ENCODE measurements at places on chromosomes 5 and 9.

- DNase-seq = peak; percentile 67
These were observed at the start of gene SKP1 for GRCh38 chr5:134176511-134177368. SKP1 (minus strand) TSS chr5:134176950; CDS start chr5:134174022, 2,928 bp downstream.

DNA sequence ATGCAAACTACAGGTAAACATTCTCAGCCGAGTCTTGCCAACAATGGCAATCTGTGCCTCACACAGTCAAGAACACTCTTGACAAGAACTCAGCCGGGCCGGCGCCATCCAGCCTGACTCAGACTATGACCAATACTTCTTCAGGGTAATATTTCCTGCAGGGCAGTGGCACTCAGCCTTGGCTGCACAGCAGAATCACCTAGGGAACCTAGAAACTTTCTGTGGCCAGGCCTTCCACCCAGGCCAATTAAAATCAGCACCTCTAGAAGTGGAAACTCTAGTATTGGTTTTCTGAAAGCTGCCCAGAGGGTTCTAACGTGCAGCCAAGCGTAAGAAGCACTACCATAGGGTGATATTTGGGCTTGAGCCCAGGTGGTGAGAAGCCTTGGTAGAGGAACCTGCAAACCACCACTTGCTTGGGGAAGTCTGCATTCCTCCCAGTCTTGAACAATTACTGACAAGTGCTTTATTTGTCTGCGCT is 120.6 kb downstream of the TTLL11 start:
- DNase-seq = no peak

GRCh38 chr9:27367921-27368315 is 71.0 kb upstream of the EQTN start:
- no peak for DNase-seq

DNA sequence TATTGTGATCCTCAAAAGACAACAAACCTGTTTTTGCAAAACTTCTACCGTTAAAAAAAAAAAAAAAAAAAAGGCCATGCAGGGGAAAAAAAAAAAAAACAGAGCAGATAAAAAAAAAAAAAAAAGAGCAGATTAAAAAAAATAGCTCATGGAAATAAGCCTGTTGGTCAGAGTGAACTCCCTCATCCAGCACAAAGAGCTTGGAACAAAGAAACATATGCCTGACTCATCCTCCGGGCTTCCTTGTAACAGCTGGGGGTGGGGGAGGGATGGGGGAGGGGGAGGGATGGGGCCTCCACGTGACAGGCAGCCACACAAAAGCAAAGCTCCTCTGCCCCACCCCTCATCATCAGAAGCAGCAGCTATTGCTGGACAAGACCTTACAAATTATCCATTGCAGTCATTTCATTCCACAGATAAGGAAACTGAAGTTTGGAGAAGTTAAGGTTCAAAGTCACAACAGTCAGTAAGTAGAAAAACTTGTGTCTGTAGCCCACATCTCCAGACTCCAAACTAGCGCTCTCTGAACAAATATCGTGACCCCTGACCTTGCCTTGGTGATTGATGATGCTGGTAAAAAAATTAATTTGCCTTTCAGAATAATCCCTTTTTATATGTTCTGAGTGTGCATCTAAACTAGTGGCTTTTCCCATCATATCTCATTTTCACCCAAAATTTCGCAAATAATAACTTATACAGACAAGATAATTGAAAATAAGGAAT is 38.9 kb downstream of the SLC35D2 start:
- no peak for DNase-seq

GRCh38 chr5:88594441-88594840 is 288.5 kb downstream of the MEF2C start:
- no peak for DNase-seq

DNA sequence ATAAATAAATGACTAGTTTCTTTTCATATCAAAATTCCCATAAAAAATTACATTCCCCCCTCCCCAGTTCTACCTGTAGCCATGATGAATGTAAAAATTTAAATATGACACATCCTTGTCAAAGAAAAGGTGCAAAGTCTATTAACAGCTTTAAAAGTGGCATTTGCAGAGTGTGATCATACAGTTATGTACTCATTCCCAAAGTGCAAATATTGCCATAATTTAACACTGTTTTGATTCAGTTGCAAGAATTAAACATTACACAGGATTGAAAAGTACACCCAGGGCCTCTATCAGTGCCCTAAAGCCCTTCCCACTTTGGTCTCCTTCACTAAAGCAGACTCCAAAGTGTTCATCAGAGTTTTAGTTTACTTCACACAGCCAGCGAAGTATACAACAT is 51.8 kb downstream of the RNF145 start:
- no peak for DNase-seq

DNA sequence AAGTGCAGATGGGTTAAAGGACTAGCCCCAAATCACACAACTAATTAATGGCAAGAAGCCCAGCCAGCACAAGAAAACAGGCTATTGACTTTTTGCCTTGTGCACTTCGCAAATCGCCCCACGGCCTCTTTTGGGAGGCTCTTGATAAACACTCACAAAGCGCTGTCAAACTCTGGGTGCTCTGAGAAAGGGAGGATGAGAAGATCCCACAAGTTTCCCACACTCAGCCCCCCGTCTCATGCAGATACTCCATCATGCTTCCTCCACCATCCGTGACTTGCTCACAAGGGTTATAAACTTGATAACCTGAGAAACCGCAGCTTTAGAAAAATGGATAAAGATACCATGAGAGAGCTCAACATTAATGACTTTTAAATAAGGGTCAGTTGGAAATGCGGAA is 219.7 kb downstream of the EBF1 start:
- DNase-seq = no peak

DNA sequence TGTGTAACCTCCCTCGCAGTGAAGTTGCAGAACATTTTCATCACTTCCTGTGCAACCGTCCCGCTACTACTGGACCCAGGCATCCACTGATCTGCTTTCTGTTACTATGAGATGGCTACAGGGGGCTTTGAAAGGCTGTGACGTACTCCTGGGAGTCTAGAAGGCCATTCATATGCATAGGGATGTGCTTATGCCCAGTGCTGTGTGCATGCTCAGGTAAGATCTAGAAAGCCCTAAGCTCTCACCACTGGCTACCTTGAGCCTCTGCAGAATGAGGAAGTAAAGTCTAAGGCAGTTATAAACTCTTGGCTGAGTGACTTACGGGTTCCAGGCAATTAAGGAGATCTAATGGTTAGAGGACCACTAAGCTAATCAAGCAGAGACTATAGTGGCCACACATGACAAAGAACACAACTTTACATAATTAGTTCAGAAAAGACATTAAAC is 11.8 kb downstream of the HNRNPAB start:
- no peak for DNase-seq

- DNase-seq = no peak
These were observed 211.1 kb downstream of the NR3C1 start for GRCh38 chr5:143192191-143192900.

- DNase-seq = no peak
These were observed 370.0 kb downstream of the NDUFS4 start for GRCh38 chr5:53930457-53930856.

GRCh38 chr5:150633429-150633828 is 7.0 kb upstream of the SYNPO start:
- DNase-seq = no peak

DNA sequence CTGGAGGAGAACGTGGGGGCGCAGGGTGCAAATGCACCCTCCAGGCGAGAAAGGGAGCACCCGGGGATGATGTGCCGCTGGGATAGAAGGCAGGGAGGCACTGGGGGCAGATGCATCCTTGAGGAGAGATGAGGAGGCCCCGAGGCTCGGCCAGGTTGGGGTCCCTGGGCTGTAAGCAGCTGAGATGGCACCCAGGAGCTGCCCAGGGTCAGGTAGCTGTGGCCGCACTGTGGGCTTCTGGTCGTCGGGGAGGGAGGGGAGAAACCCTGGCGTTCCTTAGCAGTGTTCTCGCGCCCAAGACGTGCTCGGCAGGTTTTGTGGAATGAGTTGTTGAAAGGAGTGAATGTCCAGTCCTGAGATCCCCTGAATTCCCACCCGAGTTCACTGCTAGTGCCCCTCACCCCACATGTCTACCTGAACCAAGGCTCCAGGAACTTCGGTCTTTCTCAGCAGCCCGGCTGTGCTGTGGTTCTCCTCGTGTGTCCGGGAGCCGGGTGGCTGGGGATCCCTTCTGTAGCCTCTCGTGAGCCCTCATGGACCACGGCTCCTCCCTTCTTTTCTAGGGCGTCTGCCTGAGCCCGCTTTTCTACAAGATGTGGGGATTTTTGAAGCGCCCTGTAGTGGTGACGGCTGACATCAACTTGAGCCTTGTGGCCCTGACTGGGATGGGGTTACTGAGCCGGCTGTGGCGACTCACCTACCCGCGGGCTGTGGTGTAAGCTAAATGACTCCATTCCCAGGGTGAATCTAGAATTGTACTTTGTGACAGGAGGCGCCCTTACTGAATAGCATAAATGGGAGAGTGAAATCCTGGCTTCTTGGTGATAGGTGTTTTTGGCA is 1.1 kb downstream of the POMT1 start:
- DNase-seq = peak; percentile 34

DNA sequence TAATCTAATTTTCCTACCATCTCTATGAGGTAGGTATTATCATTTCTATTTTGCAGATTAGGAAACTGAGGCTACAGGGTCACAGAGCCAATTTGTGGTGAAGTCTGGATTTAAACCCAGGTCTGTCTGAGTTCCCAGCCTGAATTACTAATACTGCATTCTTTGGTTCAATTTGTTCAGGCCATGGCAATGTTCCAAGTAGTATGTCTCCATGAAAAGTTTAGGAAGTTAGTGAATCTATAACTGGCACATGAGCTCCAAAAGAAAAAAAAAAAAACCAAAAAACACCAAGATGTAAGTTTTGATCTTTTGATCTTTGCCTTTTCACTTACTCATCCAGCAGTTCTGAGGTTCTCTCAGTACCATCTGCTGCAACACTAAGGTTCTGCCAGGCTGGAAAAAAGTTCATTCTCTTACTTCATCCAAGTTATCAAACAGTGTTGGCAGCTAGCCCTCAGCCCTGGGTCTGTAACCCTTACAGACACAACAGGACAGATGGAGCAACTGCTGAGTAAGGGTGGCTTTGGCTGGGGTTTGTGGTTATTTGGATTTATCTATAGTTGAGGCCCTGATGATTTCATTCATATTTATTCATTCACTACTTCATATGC is 4.4 kb upstream of the TMEM268 start:
- DNase-seq = no peak

- no peak for DNase-seq
These were observed 80.9 kb downstream of the MAP1B start for GRCh38 chr5:72188166-72188565.

GRCh38 chr9:137756045-137756744 is 121.4 kb upstream of the CACNA1B start:
- no peak for DNase-seq

GRCh38 chr5:81534441-81534840 is 140.5 kb upstream of the ACOT12 start:
- no peak for DNase-seq

DNA sequence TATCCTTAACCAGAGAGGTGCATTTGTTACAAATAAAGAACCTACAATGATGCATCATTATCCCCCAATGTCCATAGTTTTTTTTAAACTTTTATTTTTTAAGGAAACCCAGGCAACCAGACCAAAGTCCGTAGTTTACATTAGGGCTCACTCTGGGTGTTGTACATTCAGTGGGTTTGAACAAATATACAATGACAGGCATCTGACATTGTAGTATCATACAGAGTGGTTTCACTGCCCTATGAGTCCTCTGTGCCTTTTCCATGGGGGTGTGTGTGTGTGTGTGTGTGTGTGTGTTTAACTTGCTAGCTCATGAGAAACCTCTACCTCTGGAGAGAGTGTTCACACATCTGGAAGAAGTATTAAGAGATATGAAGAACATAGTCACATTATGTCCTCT is 141.5 kb downstream of the KDM4C start:
- no peak for DNase-seq

- DNase-seq = no peak
These were observed 44.9 kb downstream of the PLEKHG4B start for GRCh38 chr5:136901-137300.

- DNase-seq = no peak
These were observed 53.9 kb downstream of the BARX1 start for GRCh38 chr9:93900971-93901861.

- no peak for DNase-seq
These were observed 42.1 kb downstream of the NADK2 start for GRCh38 chr5:36199620-36200019.

DNA sequence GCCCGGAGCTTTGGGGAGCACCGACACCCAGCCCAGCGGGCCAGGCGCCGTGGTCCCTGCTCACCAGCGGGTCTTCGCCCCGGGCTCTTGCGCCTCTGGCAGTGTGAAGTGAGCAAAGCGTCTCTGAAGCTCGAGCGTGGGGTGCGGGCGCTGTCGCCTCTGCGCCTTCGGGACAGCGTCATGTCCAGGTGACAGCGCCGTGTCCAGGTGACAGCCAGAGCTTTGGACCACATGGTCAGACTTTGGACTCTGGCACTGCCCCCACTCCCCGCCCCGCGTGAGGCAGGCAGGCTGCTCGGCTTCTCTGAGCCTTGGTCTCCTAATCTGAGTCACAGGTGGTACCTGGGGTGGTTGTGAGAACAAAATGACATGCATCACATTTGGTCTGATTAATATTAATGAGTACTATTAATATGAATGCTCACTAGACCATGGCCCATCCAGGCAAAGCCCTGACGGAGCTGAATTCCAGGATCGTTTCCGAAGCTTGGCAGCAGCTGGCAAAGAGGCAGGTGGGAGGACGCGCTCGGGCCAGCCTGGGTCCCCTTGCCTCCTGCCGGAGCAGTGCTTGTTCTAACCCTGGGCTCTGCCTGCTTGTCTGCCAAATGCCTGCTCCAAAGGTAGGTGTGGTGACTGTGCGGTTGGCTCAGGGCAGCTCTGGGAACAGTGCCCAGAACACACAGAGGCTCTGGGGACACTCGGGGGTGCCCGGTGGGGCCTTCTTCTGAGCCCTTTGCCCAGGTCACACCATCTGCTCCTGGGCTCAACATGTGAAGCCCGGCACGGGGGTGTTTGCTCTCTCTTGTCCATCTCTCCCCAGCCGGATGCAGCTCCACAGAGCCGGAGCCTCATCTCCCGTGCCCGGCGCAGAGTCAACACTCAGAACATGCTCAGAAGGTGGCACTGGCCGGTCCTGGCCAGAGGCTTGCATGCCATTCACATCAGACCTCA is 157.1 kb downstream of the OLFM1 start:
- DNase-seq = no peak

- DNase-seq = no peak
These were observed 41.9 kb downstream of the NPR3 start for GRCh38 chr5:32753051-32753450.

- no peak for DNase-seq
These were observed 288.0 kb downstream of the TRIM32 start for GRCh38 chr9:116975126-116975525.

Data from stimulated activated CD4-positive, alpha-beta T cell treated with anti-CD3 and anti-CD28 coated beads, Interleukin-1b, Interleukin-23, amount 100 ng/mL, for 24 hours (primary cell).